ENCODE measurements at places on chromosomes 5 and 9. TPM values are rescaled to one million over a fixed set of nuclear protein-coding genes. Genes with fewer than 3 reads are reported as not detected.

The PCDHGA12 gene
- total RNA-seq, result 15.6 TPM

The FAM169A gene
- 1.1 TPM for total RNA-seq

The SPINK6 gene
- total RNA-seq, result 1.1 TPM

The PFDN1 gene
- 154 TPM for total RNA-seq

The WHRN gene
- 0.35 TPM for total RNA-seq

The EPB41L4A gene
- total RNA-seq, result not detected

The DDX4 gene
- not detected for total RNA-seq

The ENTREP1 gene
- total RNA-seq, result not detected

The PCDHGB6 gene
- total RNA-seq, result 0.89 TPM
